ENCODE measurements at places on chromosomes 4 and X. TPM values are rescaled to one million over a fixed set of nuclear protein-coding genes. Genes with fewer than 3 reads are reported as not detected.

The MAGEC3 gene
- total RNA-seq = not detected

The EPHA5 gene
- not detected for total RNA-seq

- H3K27ac ChIP-seq = no peak overlapping the region
- H3K36me3 ChIP-seq = no peaks in the 10 kb centered on the region
- H3K27me3 ChIP-seq = no peaks in the 10 kb centered on the region
- no peaks in the 10 kb centered on the region for H3K4me1 ChIP-seq
- no peak for DNase-seq
Observed at GRCh38 chr4:18185491-18185890, 163.9 kb upstream of the LCORL start.

GRCh38 chrX:76454456-76454927, 27.0 kb downstream of the MAGEE1 start:
- DNase-seq = no peak
- H3K27me3 ChIP-seq = no peaks in the 10 kb centered on the region
- H3K4me3 ChIP-seq = no peak overlapping the region
- H3K36me3 ChIP-seq = no peaks in the 10 kb centered on the region
- no peak overlapping the region for H3K27ac ChIP-seq

- peaks cover 1% of the 10 kb centered on the region for H3K27me3 ChIP-seq
- H3K4me1 ChIP-seq = no peaks in the 10 kb centered on the region
- DNase-seq = no peak
Observed at GRCh38 chrX:77793946-77794345, 7.9 kb upstream of the ATRX start.

DNA sequence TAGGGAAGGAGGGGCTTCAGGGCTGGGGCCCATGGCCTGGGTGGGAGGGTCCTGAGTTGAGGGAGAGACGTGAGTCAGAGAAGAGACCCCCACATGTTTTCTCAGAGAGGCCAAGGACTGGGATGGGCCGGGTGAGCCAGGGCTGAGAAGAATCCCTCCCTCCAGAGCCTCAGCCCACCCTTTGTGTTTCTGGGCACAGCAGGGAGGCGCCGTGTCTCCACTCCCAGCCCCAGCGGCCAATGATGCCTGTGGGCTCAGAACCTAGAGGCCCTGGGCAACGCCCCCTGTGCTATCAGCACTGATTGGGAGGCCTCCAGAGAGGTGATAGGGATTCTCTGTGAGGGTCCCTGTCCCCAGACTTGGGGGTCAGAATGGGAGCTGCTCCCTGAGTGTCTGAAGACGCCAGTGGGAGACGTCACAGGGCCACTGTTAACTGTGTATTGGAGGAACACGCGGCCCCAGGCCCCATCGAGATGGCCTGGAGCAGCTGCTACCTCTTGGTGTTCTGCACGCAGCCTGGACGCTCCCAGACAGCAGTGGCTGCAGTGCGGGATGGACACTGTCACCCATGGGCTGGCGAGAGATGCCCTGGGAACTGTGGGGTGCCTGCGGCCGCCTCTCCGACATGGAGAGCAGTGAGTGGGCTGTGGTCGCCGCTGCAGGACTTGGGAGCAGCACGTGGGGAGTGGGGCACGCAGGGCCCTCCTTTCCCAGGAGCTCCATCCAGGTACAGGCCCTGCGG, 8.5 kb downstream of the FGFRL1 start:
- DNase-seq = no peak
- H3K4me1 ChIP-seq = peaks cover 3% of the 10 kb centered on the region
- H3K27ac ChIP-seq = no peak overlapping the region
- H3K36me3 ChIP-seq = peaks cover 6% of the 10 kb centered on the region
- H3K4me3 ChIP-seq = no peak overlapping the region
- no peaks in the 10 kb centered on the region for H3K27me3 ChIP-seq

DNA sequence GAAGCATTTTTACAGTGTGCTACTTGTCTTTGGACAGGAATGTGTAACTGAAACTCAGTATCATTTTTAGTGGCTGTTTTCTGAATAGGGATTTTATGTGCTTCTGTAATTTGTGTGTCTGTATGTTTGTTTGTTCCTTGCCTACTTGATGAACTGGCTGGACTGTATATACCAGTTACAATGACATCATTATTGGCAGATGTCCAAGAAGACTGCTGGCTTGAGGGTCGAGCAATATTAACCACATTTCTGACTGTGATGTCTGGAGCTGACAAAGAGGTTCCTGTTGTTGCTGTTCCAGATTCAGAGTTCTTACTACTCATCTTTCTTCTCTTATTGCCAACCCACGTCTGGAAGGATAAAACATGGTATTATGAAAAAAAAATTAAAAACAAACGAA, 33.0 kb downstream of the HDX start:
- H3K27me3 ChIP-seq = no peaks in the 10 kb centered on the region
- no peak overlapping the region for H3K4me3 ChIP-seq
- H3K4me1 ChIP-seq = no peaks in the 10 kb centered on the region
- H3K27ac ChIP-seq = no peak overlapping the region
- no peak for DNase-seq
- no peaks in the 10 kb centered on the region for H3K36me3 ChIP-seq

DNA sequence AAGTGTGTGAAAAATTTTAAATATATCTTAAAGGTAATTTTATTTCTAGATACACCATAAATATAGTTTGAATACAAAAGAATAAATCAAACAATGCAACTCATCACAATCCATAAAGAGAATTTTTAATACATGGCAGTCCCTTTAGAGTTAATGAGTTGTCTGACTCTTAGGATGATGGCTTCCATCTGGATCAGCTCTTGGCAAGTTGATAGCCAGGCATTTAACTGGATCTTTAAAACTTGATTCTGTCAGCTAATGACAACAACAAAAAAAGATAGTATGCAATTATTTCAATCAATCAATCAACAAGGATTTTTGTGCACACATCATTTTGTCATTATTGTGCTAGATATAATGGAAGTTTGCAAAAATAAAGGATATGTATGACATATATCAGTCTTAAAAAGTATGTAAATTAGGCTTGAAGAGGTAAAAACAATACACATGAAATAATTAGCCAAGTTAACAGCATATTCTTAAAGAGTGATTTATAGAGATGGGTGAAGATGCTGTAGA, 174.9 kb upstream of the PCDH18 start:
- H3K4me3 ChIP-seq = no peak overlapping the region
- peaks cover 12% of the 10 kb centered on the region for H3K4me1 ChIP-seq
- H3K27ac ChIP-seq = no peak overlapping the region
- no peak for DNase-seq

- H3K27ac ChIP-seq = no peak overlapping the region
- no peak overlapping the region for H3K4me3 ChIP-seq
- H3K36me3 ChIP-seq = no peaks in the 10 kb centered on the region
- DNase-seq = no peak
- H3K27me3 ChIP-seq = peaks cover 30% of the 10 kb centered on the region
- H3K4me1 ChIP-seq = peaks cover 4% of the 10 kb centered on the region
Observed at GRCh38 chrX:39729981-39730661, 367.6 kb downstream of the BCOR start.

DNA sequence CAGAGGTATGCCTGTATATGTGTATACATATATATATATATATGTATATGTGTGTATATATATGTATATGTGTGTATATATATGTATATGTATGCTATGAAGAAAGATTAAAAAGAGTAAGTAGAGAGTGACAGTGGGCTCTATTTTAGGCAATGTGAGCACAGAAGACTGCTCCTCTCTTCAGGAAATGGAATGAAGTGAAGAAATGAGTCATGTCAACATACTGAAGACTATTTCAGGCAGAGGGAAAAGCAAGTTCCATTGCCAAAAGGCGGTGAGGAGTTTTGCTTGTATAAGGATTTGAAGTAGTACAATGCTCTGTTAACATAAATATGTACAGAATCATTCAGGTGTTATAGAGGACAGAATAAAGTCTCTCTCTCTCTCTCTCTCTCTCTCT, 773.2 kb upstream of the FTHL17 start:
- H3K27me3 ChIP-seq = no peaks in the 10 kb centered on the region
- H3K27ac ChIP-seq = no peak overlapping the region
- no peak overlapping the region for H3K4me3 ChIP-seq
- no peaks in the 10 kb centered on the region for H3K4me1 ChIP-seq
- H3K36me3 ChIP-seq = no peaks in the 10 kb centered on the region
- DNase-seq = no peak

DNA sequence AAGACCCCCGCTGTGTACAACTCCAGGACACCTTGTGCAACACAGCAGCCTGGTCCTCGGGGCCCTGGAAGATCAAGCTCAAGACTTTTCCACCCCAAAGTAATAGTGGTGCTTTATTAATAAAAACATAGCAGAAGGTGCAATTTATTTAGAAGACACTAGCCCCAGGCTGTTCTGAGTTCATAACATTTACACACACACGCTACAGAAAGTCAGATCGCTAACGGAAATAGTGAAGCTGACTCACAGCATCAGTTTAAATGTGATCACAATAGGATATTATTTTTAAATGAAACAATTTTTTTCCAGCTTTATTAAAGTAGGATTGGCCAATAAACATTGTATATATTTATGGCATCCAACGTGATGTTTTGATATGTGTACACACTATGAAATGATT, 141.0 kb downstream of the STK32B start:
- no peak overlapping the region for H3K27ac ChIP-seq
- no peak overlapping the region for H3K4me3 ChIP-seq
- H3K27me3 ChIP-seq = no peaks in the 10 kb centered on the region
- H3K4me1 ChIP-seq = no peaks in the 10 kb centered on the region

DNA sequence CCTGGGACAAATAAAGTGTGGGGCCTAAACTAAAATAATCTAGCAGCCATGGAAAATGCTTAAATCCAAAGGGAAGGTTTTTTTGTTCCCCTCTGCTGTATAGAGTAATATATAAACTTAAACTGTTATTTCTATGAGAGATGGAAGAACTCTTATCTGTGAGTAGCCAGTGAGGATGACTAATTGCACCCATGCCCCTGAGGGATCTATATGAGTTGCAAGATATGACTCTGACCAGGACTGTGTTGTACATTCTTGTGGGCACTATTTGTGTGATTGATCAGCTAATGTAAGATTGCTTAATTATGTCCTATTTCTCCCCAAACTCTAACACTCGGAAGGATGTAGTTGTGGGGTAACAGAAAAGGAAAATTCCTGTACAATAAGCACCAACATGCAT, 35.2 kb upstream of the AMBN start:
- H3K27ac ChIP-seq = no peak overlapping the region
- no peaks in the 10 kb centered on the region for H3K4me1 ChIP-seq
- DNase-seq = no peak
- H3K27me3 ChIP-seq = no peaks in the 10 kb centered on the region

DNA sequence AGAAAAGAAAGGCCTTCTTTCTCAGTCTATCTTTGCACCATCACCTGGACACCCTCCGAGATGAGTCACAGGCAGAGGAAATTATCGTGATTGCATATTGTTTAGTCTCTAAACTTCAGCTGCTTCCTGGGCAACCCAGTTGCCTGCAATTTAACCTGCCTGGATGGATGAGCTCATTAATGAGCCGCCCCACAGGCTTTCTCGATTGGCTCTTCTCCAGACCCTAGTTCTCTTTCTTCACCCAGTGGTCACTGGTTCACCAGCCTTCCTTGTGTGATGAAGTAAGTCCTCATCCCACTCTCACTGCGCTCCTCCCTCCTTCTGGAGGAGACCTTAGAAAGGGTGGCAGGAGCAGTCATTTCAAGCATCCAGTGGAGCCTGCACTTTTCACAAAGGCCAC, 94.4 kb downstream of the SOWAHB start:
- DNase-seq = no peak
- H3K36me3 ChIP-seq = no peaks in the 10 kb centered on the region
- H3K27me3 ChIP-seq = no peaks in the 10 kb centered on the region
- no peak overlapping the region for H3K4me3 ChIP-seq
- H3K4me1 ChIP-seq = no peaks in the 10 kb centered on the region

DNA sequence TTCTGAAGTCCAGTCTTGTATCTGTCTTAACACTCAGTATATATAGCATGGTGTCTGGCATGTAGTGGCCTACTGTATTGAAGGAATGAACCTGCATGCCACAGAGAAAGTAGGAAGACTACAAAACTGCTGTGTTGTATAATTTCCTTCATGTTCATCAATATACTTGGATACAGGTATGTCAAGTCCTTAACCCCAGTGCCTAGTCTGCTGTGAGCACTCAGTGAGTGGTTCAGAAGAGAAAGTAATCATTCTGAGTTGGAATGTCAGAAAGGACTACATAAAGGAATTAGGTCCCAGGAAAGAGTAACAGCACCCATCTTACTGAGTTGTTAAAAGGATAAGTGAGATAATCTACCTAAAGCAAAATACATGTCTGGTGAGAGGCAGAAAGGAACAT, 32.0 kb downstream of the ABCE1 start:
- H3K4me1 ChIP-seq = no peaks in the 10 kb centered on the region
- no peak for DNase-seq
- H3K4me3 ChIP-seq = no peak overlapping the region
- H3K27me3 ChIP-seq = no peaks in the 10 kb centered on the region
- H3K36me3 ChIP-seq = peaks cover 19% of the 10 kb centered on the region

- H3K27ac ChIP-seq = no peak overlapping the region
- no peak overlapping the region for H3K4me3 ChIP-seq
- DNase-seq = no peak
Observed at GRCh38 chr4:146059151-146059550, 116.4 kb upstream of the LSM6 start.
